Epithelial cell of alveolus of lung (primary cell): ENCODE measurements at places on chromosomes 11 and 22. TPM values are rescaled to one million over a fixed set of nuclear protein-coding genes. Genes with fewer than 3 reads are reported as not detected.

NPTXR gene
- total RNA-seq, result 0.78 and 4.4 TPM in 2 replicates

TECTA gene
- total RNA-seq, result under 0.01 and 1.2 TPM in 2 replicates

SLC22A12 gene
- not detected in 2 replicates for total RNA-seq

DDI1 gene
- not detected in 2 replicates for total RNA-seq

PHF21B gene
- not detected in 2 replicates for total RNA-seq

CELSR1 gene
- total RNA-seq, result 1.6 and 5.2 TPM in 2 replicates

TSSK2 gene
- not detected in 2 replicates for total RNA-seq
